Fibroblast of skin of abdomen (primary cell): ENCODE measurements at places on chromosomes 5 and 9.

GRCh38 chr5:142549834-142550233 lies 136.1 kb downstream of the FGF1 start:
- DNase-seq, result no peak

DNA sequence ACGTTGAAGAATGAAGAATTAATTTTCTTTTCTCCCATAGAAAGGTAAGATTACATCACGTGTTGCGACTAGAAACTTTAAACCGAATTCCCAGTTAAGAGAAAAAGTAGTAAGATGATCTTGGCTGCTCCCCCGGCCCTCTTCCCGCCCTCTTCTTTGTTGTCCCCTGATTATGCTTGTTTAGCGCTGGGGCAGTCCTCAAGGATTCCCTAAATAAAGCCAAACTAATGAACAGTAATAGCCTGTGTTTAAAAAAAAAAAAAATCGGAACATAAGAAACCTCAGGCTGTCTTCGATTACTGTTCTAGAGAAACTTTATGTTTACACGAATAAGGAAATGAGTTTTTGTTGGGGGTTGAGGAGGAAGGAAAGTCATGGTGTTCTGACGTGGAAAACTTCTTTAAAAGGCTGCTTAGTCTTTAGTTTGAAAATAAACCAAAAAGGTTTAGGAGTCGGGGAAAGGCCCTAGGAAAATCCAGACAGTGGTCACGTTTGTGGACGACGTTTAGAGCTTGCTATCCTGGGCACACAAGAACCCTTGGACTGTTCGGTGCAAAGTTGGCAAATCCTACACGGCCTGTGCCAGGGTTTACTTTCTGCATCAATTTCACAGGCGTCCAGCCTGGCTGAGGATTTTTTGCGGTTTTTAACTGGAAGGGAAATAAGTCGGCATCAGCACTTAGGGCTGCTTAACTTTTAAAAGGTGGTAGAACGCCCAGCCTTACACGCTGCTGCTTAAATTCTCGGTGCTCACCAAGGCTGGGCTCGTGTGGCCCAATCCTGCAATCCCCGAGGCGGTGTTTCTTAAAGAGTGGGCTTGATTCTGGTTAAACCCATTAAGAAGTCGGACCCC lies 1.1 kb upstream of the MAT2B start:
- DNase-seq, result peak; percentile 58

DNA sequence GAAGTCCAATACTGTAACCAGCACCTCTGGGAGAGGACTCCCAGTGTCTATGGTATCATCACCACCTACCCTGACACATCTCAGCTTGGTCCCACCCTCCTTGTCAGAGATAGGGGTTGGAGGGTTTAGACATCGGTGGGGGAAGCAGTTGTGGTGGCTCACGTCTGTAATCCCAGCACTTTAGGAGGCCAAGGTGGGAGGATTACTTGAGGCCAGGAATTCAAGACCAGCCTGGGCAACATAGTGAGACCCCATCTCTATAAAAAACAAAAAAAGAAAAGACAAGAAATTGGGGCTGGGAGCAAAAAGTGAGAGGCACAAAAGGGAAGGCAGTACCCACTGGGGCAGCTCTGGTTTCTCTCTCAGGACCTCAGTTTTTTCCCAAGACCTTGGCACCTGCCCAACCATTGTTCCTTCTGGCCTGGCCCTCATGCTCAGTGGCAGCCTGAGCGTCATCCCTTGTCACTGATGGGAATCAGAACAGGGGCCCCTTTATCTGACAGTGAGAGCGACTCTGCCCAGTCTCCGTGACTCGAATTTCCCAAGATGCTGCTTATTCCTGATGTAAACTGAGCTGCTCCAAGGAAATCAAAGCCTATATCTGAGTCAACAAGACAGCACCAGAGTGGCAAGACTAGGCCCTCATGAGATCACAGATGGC lies 80.5 kb upstream of the HSPA9 start:
- no peak for DNase-seq

GRCh38 chr5:132491368-132492364 lies 1.1 kb upstream of the IRF1 start:
- no peak for DNase-seq

DNA sequence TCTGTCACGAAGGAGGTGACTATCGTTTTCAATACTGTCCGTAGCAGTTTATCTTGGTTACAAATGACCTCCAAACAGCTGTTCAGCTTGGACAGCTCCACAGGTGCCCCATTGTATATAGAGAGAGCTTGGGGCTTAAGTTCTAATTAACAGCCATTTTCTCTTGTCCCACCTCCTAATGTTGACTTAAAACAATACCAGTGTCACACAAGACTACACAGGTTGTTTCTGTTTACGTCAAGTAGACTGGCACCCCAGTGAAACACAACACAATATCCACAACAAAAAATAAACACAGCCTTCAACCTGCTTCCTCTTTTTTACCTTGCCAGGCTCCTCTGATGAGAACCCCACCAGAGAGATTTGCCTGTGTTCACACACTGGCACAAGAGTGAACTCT lies 39.8 kb upstream of the TLE1 start:
- DNase-seq, result no peak

GRCh38 chr9:98240475-98240874 lies 15.0 kb downstream of the TBC1D2 start:
- no peak for DNase-seq

DNA sequence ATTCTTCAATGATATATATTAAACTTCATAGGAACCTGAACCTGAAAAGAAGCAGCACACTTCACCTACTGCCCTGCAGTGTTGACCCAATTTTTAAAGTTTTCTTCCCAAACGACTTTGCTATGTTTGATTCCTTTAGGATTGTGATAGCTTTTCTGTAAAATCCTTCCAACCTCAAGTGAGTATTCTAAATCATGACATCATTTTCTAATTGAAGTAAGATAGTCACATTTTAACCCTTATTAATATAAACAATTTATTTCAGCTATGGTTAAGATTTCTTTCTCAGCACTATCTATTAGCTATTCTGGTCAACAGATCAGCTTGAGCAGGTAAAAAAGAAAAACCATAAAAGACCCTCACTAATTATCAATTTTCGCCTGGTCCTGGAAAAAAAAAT lies 162.0 kb downstream of the SMARCA2 start:
- DNase-seq, result no peak

DNA sequence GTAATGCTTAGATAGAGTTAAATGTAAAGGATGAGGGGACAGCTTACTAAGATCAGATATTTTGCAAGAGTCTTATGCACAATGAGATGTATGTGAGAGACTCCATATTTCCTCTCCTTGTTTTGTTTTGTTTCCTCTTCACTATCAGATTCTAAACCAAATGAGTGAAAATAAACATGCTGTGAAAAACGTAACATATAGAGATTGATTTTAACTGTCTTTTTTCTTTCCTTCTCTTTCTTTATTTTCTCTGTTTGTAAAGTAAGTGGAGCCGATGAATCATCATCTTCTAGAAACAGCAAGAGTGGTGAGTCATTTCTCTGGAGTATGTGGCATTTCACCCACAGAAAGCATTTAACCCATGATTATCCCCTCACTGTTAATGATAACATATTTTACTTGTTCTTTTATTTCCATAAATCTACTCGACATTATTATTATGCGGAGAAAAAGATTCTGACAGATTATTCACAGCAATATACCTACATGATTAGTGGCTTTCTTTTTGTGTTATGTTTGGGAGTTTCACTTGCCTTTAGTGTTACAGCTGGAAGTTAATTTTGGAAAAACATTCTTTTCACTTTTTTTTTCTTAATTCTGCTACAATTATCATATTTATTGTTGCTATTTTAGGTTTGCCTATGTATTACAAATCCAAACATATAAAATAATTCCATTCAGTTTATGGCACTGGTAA lies 2.1 kb upstream of the ANXA1 start:
- DNase-seq, result peak; percentile 85

- DNase-seq, result peak; percentile 86
Measured at GRCh38 chr9:28051559-28052503, 478.6 kb upstream of the C9orf72 start.

- DNase-seq, result peak; percentile 41
Measured at GRCh38 chr9:35814106-35814840, 569 bp downstream of the HINT2 start.

- no peak for DNase-seq
Measured at GRCh38 chr9:27511771-27512170, 12.3 kb upstream of the IFNK start.
